ENCODE measurements at places on chromosomes 1 and 21.

DNA sequence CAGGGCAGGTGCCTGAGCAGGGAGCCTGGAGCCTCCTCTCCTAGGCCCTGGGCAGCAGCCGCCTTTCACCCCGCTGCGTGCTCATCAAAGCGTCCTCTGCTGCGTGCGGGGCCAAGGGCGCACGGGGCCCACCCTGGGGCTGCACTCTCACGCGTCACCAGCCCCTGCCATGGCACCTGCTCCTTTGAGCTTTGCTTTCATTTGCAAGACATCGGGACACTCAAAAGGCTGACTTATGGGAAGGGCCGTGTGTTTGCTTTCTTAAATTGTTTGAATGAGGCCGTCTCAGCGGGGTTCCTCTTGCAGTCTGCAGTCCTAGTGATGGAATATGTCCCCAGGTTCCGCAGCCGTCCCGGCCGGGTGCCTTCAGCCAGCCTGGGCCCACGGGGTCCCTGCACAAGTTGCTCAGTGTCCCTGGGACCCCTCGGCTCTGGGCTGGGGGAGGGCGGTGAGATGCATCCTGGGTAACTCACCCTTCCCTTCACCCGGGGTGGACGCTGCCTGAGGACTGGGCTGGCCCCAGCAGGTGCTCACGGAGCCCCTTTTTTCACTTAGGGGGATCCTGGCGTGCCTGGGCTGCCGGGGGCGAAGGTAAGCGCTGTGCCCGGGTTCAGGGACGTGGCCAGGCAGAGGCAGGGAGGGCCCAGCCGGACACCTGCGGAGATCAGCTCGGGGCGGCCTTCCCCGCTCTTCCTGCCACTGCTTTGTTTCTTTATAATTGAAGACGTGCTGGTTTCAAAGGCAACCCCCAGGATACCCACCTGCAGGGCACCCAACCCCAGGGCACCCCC lies 53.1 kb downstream of the SLC19A1 start:
- DNase-seq: no peak

- DNase-seq: no peak
These were observed 97.5 kb upstream of the COG2 start for GRCh38 chr1:230544758-230545157.

DNA sequence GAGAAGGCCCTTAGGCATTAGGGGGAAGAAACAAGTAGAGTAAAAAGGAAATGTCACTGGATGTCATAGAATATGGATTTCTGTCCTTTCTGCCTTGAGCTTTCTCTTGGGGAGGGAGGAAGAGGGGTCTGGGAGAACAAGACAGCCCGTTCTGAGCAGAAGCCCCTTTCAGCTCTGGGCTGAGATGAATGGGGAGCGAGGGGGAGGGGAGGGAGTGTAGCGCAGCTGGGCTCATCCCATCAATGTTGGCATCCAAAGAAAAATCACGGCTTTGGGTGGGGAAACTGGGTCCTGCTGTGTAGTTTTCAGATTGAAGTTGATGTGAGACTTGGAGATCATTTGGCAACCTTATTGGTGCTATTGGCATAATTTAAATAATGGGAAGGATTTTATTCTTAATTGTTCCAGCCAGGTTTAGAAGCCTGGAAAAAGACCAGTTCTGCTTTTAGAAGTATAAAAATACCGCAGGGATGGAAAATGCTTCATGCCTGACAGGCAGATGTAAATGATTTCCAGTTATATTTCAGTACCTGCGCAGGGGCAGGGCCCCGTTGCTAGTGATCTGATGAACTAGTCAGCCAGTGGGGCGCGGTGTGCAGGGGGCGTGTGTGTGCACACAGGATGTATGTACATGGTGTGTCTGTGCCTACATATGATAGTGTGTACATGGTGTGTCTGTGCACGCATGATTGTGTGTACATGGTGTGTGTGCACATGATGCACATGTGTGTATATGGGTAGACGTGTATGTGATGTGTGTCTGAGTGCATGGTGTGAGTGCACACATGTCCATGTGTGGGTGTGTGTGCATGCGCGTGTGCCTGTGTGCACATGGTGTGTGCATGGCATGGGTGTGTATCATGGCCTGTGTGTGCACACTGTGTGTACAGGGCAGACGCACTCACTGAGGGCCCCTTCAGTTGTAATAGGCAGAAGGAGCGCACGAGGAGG lies 36.0 kb downstream of the ABCG1 start:
- no peak for DNase-seq

DNA sequence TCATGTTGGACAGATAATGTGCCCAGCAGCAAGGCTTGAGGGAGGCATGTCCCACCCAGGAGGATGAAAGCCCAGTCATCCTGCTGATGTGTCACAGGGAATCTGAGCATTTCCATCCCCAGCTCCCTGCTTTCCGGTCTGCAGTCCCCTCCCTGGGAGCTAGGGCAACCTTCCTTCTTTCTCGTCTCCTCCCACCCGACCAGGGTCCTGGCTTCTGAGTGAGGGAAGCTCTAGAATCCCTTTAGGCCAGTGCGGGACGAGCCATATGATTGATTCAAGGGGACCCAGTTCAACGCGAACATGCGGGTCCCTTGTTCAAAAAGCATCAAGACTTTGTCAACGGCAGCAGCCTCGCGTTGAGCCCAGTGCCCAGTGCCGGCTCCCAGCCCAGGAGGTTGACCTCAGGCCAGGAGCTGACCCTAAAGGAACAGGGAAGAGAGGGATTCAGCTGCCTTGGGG lies 96.7 kb upstream of the TMPRSS2 start:
- no peak for DNase-seq

DNA sequence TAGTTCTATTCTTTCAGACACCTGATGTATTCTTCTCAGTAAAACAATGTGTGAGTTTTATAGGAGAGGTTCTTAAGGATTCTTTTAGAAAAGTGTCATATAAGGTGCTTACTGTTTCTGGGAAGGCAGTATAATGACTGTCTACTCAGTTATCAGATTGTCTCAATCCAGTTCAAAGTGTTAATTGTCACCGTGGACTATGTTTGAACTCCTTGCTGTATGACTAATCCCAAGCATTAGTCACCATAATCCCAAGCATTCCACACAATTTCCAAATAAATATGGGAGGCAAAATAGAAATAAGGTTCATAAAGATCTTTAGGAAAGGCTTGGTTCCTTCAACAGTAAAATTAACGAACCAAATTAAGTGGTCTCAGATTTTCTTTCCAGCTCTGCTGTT lies 342.1 kb upstream of the NR5A2 start:
- DNase-seq: no peak

DNA sequence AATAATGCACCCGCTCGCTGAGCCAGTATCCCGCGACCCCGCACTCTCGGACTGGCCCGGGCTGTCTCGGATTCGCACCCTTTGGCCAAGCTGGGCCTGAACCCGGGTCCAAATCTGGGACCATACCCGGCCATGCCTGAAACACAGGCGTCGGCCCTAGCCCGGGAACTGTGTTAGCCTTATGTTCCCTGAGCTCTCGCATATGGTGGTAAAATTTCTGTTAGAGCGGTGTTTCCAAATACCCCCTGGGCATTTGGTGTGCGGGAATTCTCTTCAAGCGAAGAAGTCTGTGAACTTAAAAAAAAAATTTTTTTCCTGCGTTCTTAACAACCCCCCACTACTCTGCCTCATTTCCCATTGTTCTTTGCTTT lies 3.1 kb downstream of the RNF220 start:
- no peak for DNase-seq

DNA sequence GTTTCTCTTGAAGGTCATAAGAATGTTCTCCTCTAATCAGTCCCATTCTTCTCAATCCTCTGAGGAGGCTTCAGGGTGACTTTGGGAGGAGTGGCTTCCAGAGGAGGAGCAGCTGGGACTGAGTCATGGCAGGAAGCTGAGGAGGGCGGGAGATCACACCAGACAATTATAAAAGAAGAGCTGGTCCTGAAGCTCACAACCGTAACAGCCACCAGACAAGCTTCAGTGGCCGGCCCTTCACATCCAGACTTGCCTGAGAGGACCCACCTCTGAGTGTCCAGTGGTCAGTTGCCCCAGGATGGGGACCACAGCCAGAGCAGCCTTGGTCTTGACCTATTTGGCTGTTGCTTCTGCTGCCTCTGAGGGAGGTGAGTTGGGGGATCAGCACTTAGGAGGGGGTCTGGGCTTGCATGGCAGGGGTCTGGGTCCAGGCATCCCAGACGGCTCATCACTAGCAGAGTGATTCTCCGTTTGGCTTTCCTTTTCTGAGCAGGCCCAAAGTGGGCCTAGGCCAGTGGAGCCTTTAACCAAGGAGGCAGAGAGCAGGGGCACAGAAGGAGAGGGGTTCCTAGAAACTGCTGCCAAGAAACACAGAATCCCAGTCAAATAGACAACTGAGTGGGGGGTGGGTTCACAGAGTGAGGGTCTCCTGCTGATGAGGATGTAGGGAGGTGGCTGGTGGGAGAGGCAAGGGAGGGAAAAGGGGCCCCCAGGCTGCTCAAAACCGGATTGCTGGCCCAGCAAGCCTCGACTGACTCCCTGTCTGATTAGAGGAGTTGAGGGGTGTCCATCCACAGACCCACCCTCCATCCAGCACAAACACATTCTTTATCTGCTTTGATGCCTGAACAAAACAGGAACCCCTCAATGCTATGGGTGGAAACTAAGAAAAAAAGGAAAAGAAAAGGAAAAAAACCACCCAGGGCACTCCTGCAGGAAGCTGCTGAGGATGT lies at the start of gene ECM1:
TSS of gene ECM1 (plus strand) at position 198 of the 953 bp plus-strand sequence. CDS start at position 299, 101 bp downstream.
- DNase-seq: no peak

DNA sequence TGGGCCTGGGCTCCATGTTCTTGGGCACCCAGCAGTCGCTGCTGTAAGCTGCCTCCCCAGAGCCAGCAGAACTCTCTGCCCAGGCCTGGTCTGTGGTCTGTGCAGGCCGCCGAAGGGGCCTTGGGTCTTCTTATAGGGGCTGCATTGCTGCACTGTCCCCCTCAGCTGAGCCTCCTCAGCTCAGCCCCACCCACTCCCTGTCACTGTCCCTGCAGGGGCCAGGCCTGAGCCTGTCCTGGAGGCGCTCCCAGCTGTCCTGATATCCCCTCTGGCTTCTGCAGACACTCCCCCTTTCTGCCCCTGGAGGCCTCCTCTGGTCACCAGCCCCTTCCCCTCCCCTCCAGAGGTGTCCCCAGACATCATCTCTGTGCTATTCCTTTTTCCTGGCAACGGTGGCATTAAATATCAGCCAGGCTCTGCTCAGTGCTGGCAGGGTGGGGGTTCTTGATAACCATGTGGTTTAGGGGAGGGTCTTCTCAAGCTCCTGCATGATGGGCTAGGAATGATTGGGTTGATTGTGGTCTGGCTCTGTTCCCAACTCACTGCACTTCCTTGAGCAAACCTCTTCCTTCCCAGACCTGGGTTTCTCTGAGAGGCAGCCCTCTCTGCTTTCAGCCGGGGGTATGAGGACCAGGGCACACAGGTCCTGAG lies 3.7 kb upstream of the FOXO6 start:
- DNase-seq: no peak

DNA sequence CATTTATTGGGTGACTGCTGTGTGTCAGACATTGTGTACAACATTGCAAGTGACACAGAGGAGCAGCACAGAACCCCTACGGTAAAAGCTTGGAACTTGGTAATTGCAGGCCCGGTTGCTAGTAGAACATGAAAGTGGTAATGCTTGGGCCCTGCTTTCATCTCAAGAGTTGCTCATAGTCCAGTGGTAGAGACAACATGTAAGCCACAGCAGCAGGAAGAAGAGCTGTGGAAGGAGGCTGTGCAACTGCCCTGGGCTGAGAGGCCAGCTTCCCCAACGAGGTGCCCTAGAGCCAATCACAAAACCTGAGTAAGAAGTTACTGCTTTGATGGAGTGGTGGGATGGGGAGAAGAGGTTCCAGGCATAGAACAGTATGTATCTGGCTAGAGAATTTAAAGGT lies 18.4 kb downstream of the CNIH4 start:
- DNase-seq: no peak

- DNase-seq: no peak
These were observed 415.3 kb upstream of the CAMK1G start for GRCh38 chr1:209168204-209168603.

GRCh38 chr1:42017259-42017658 lies 98.5 kb upstream of the HIVEP3 start:
- DNase-seq: no peak

- peak; percentile 44 for DNase-seq
These were observed 7.5 kb upstream of the RAB29 start for GRCh38 chr1:205782627-205783432.

DNA sequence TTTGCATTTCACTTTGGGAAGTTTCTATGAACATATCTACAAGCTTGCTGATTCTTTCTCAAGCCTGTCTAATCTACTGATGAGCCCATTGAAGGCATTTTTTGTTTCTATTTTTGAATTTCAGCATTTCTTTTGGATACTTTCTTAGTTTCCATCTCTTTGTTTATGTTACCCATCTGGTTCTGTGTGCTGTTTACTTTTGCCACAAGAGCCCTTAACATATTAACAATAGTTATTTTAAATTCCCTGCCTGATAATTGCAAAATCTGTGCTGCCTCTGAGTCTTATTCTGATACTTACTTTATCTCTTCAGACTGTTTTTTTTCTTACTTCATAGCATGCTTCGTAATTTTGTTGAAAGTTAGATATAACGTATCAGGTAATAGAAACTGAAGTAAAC lies 75.8 kb upstream of the ZRANB2 start:
- no peak for DNase-seq

DNA sequence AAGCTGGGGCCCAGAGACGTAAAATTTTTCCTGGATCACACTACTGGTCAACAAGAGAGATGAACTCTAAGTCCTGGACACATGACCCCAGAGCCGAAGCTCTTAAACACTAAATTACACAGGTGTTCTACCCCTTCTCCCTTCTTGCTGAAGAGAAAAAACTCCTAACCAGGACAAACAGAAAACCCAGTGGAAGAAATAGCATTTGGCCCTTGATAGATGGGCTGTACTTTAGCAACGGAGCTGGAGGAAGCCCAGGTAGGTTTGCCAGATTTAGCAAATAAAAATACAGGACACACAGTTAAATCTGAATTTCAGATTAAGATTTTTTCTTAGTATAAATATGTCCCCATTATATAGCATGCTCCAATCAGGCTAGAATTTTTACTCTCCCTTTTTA lies 72.7 kb downstream of the DIRAS3 start:
- DNase-seq: no peak
